Activated T-helper 2 cell treated with anti-CD3 and anti-CD28 coated beads, Interferon-gamma antibody, Interleukin-2, Interleukin-4, amounts not matched to agents 10 μg/mL and 5 μg/mL and 100 μg/mL, durations not matched to agents 14 hours and 24 hours and 36 hours (primary cell): ENCODE measurements at places on chromosomes 7 and 10. TPM values are rescaled to one million over a fixed set of nuclear protein-coding genes. Genes with fewer than 3 reads are reported as not detected.

OR6B1 gene
- total RNA-seq = not detected in 2 replicates

AQP1 gene
- total RNA-seq = not detected in 2 replicates

CHPF2 gene
- total RNA-seq = 43.8 and 46.0 TPM in 2 replicates

AGBL3 gene
- total RNA-seq = 1.6 and 3.9 TPM in 2 replicates

SYT15 gene
- total RNA-seq = 1.5 TPM in 2 replicates

NUDT13 gene
- 0.76 and 1.0 TPM in 2 replicates for total RNA-seq

MYL7 gene
- not detected in 2 replicates for total RNA-seq

EVX1 gene
- total RNA-seq = not detected in 2 replicates

GPR15LG gene
- not detected in 2 replicates for total RNA-seq

SH2D4B gene
- total RNA-seq = 0.05 TPM in 1 of 2 replicates, not detected in the other

TCF7L2 gene
- 0.52 and 0.76 TPM in 2 replicates for total RNA-seq

CYP2E1 gene
- 0.16 TPM in 1 of 2 replicates, not detected in the other for total RNA-seq

DNA sequence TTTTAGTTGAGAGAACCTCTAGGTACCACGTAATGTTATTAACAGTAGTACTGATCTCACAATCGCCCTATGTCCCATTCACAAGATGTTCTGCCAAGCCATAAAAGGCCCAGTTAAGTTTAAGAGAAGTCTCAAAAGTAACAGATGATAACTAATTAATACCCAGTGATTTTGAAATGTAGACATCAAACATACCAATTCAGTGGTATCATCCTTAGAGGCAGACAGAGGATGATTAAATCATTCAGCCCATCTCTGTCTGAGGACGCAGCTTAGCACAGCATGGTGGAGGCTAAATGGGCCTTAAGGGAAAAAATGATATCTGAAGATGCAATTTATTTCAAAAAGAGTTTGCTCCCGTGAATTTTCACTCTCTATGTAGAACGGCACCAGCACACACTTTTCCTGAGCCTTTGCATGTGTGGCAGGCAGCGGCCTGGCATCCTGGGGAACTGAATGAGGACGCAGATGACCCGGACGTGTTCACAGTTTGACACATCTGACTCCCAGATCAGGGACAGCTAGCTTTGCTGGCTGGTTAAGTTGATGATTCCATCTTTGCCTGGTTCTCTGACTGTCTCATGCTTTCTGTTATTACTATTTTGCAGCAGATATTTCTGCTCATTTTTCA, 13.4 kb downstream of the EGFR start:
- no peaks in the 10 kb centered on the region for H3K36me3 ChIP-seq
- H3K4me1 ChIP-seq = no peaks in the 10 kb centered on the region
- no peak overlapping the region for H3K4me3 ChIP-seq
- no peak overlapping the region for H3K27ac ChIP-seq
- H3K27me3 ChIP-seq = peaks cover 13% of the 10 kb centered on the region

- DNase-seq = no peak
- H3K4me1 ChIP-seq = no peaks in the 10 kb centered on the region
- no peak overlapping the region for H3K4me3 ChIP-seq
- peaks cover 4% of the 10 kb centered on the region for H3K27me3 ChIP-seq
Measured at GRCh38 chr7:123865517-123866117, 20.6 kb downstream of the HYAL4 start.

GRCh38 chr7:41538810-41539724, 163.8 kb downstream of the INHBA start:
- H3K4me3 ChIP-seq = no peak overlapping the region
- no peaks in the 10 kb centered on the region for H3K4me1 ChIP-seq
- no peaks in the 10 kb centered on the region for H3K36me3 ChIP-seq
- no peak for DNase-seq
- H3K27ac ChIP-seq = no peak overlapping the region

DNA sequence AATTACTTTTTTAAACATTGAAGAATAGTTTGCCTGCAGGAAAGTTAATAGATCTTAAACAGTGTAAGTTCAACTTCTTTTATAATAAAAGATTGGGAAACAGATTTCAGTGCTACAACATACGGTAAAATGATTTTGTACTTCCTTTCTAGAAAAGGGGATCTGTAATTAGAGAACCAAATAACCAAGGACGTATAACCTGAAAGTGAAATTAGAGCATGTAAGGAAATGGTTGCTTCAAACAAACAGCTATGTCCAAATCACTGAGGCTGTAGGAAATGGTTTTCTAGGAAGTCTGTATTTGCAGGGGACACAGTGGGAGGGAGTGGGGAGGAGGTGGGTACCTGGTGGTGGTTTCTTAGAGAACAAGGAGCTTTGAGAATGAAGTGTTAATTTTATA, 57.9 kb upstream of the EXOC6 start:
- H3K4me1 ChIP-seq = peaks cover 4% of the 10 kb centered on the region
- DNase-seq = no peak
- H3K27ac ChIP-seq = no peak overlapping the region
- H3K36me3 ChIP-seq = no peaks in the 10 kb centered on the region

GRCh38 chr10:86486856-86487255, 34.7 kb downstream of the WAPL start:
- peaks cover 61% of the 10 kb centered on the region for H3K36me3 ChIP-seq
- no peak for DNase-seq
- peaks cover 2% of the 10 kb centered on the region for H3K4me1 ChIP-seq

DNA sequence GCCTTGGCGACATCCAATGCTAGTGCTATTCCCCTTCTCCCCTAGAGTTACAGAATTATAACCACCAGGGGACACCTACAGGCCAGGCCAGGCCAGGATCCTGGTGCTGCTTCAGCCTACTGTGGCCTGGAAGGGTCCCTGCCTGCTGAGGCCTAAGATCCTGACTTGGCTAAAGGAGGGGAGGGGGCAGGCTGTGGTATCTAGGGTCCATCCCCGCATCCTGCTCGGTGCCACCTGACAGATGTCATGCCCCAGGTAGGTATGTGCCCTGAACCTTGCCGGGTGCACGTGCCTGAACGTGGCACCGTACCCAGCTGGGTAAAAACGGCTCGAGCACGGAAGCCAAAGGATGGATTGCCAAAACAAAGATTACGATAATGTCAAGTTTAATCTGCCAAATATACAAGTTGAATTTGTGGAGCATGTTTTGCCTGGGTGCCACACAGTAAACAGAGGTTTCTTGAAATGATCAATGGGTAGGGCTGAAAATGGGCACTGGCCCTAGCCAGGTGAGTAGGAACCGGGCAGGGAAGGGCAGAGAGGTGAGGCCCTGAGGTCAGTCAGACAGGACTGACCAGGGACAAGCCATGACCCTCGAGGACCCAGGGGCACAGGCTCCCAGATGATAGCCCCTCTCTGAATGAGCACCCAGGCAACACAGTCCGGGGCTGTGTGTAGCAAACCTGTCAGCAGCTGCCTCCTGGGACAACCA, 12.6 kb downstream of the PDAP1 start:
- peaks cover 86% of the 10 kb centered on the region for H3K36me3 ChIP-seq
- no peak overlapping the region for H3K4me3 ChIP-seq
- H3K27ac ChIP-seq = no peak overlapping the region

- no peak for DNase-seq
- H3K4me1 ChIP-seq = peaks cover 10% of the 10 kb centered on the region
- H3K36me3 ChIP-seq = no peaks in the 10 kb centered on the region
- no peak overlapping the region for H3K27ac ChIP-seq
- H3K27me3 ChIP-seq = peaks cover 17% of the 10 kb centered on the region
Measured at GRCh38 chr10:86644152-86644793, 10.1 kb upstream of the OPN4 start.

- no peak overlapping the region for H3K4me3 ChIP-seq
- H3K4me1 ChIP-seq = no peaks in the 10 kb centered on the region
- H3K27me3 ChIP-seq = peaks cover 19% of the 10 kb centered on the region
- DNase-seq = no peak
- H3K36me3 ChIP-seq = no peaks in the 10 kb centered on the region
- no peak overlapping the region for H3K27ac ChIP-seq
Measured at GRCh38 chr7:98621573-98622482, 4.7 kb downstream of the NPTX2 start.

GRCh38 chr10:3226960-3227744, 54.6 kb upstream of the PITRM1 start:
- H3K27me3 ChIP-seq = peaks cover 26% of the 10 kb centered on the region
- no peak for DNase-seq
- H3K27ac ChIP-seq = no peak overlapping the region
- H3K4me1 ChIP-seq = peaks cover 15% of the 10 kb centered on the region
- H3K4me3 ChIP-seq = no peak overlapping the region

- H3K36me3 ChIP-seq = no peaks in the 10 kb centered on the region
- H3K4me3 ChIP-seq = no peak overlapping the region
- no peak for DNase-seq
- H3K27me3 ChIP-seq = no peaks in the 10 kb centered on the region
- peaks cover 8% of the 10 kb centered on the region for H3K4me1 ChIP-seq
- no peak overlapping the region for H3K27ac ChIP-seq
Measured at GRCh38 chr10:79415736-79416577, 29.5 kb downstream of the ZCCHC24 start.

GRCh38 chr10:126806498-126806897, 98.7 kb upstream of the DOCK1 start:
- H3K27me3 ChIP-seq = no peaks in the 10 kb centered on the region
- H3K4me1 ChIP-seq = no peaks in the 10 kb centered on the region
- H3K27ac ChIP-seq = no peak overlapping the region
- no peaks in the 10 kb centered on the region for H3K36me3 ChIP-seq

DNA sequence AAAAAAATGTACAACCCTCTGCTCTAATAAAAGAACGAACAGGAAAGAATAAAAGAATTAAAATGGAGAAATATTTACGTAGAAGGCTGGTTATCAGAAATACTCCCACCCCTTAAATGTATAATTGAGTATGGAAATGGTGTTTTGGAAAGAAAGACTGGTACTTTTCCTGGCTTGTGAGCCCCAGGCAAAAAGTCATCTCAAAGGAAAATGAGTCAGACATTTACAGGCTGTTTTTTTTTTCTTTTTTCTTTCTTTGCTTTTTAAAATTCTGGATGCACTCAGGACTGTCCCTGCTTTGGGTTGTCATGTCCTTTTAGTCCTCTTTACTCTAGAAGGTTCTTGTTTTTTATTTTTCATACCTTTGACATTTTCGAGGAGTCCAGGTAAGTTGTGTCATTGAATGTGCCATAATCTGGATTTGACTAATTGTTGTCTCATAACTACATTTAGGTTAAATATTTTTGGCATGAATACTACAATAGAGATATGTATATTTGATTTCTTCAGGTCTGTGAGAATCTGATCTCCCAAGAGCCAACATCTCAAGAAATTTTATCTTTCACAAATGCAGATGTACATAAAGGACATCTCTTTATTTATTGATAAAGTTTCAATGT, 313.0 kb upstream of the GLI3 start:
- H3K4me3 ChIP-seq = no peak overlapping the region
- H3K27ac ChIP-seq = no peak overlapping the region
- H3K4me1 ChIP-seq = no peaks in the 10 kb centered on the region
- H3K36me3 ChIP-seq = no peaks in the 10 kb centered on the region

DNA sequence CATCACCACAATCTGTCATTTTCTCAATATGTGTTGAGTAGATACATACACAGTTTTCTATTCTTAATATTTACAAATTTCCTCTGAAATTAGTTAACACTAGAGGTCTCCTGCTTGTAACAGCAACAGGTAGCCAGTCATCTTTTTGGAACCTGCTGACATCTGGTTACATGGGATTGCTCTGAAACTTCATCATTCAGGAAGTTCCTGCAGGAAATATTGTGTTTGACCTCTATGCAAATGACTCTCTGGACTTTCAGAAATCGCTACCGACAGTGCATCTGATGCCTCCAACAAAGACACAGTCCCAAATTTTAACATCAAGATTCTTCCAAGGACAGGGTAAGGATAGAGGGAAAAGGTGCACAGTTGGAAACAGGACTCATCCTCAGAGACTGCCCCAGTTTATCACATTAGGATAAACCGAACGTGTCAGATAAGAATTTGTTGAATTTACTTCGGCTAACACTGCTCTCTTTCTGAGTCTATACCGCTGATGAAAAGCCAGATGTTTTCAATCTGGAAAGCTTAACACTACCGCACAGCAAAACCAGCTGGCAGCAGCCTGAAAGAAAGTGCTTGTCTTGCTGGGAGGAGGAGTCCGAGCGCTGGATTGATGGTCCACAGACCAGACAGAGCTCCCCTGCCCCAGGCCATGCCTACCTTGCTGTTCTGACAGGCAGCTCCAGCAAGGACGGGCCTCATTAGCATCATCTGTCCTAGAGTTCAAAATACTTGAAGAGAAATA, 633.4 kb downstream of the PARD3 start:
- H3K4me3 ChIP-seq = no peak overlapping the region
- DNase-seq = no peak
- H3K36me3 ChIP-seq = no peaks in the 10 kb centered on the region
- no peaks in the 10 kb centered on the region for H3K4me1 ChIP-seq
- H3K27me3 ChIP-seq = no peaks in the 10 kb centered on the region

DNA sequence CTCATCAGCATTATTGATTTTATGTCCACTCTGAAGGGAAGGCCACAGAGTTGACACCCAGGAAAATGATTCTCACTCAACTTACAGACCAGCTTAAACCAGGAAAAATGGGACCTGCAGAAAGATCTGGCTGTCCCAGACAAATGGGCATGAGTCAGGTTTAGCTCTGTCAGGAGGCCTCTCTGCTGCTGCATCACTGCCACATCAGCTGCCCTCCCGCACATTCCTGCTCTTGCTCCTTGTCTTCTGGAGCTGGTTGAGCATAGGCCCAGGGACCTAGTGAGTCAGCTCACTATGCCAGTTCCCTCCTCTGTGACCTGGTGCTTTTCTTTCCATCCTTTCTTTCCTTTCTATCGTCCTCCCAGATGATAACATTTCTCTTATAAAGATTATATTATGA, 18.8 kb upstream of the SMNDC1 start:
- H3K27ac ChIP-seq = peak overlapping the region; percentile 31
- no peaks in the 10 kb centered on the region for H3K27me3 ChIP-seq
- no peak overlapping the region for H3K4me3 ChIP-seq
- H3K36me3 ChIP-seq = peaks cover 8% of the 10 kb centered on the region
- no peak for DNase-seq

DNA sequence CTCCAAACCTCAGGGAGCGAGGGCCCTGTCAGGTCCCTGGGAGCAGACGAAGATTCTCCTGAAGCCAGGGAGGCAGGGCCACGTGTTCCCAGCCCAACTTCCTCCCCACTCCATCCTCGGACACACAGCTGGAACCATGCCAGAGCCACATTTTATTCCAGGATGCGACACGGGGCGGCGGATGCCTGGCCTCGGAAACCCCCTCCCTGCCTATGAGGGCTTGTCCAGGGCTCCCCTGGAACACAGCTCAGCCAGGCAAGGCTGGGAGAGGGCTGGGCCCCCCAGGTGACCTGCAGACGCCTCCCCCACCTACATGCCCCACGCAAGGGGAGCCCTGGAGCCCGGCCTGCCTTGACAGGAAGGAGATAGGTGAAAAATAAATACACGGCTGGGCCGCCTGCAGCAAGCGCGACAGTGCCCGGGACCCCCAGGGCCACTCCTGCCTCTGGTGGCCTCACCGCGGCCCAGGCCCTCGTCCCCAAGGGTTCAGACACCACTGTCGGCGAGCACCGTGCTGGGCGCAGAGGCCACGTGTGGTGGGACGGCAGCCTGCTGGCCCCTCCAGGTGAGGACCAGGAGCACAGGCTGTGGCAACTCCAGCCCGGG, 21.5 kb downstream of the GET4 start:
- no peak overlapping the region for H3K4me3 ChIP-seq
- no peak for DNase-seq
- H3K27ac ChIP-seq = no peak overlapping the region
- peaks cover 38% of the 10 kb centered on the region for H3K36me3 ChIP-seq
- no peaks in the 10 kb centered on the region for H3K4me1 ChIP-seq
